ENCODE measurements at places on chromosomes 1 and 21. TPM values are rescaled to one million over a fixed set of nuclear protein-coding genes. Genes with fewer than 3 reads are reported as not detected.

GRCh38 chr1:16195518-16195905 is 16.9 kb downstream of the ARHGEF19 start:
- DNase-seq: no peak
- no peaks in the 10 kb centered on the region for H3K36me3 ChIP-seq
- H3K4me3 ChIP-seq: no peak overlapping the region
- H3K27ac ChIP-seq: no peak overlapping the region
- peaks cover 6% of the 10 kb centered on the region for H3K4me1 ChIP-seq

GRCh38 chr1:205677167-205677566 is 3.1 kb downstream of the SLC45A3 start:
- DNase-seq: no peak
- H3K4me3 ChIP-seq: peak overlapping the region; percentile 30
- H3K36me3 ChIP-seq: no peaks in the 10 kb centered on the region
- peaks cover 20% of the 10 kb centered on the region for H3K4me1 ChIP-seq

The LEFTY2 gene
- total RNA-seq: not detected

The PRR9 gene
- total RNA-seq: not detected

DNA sequence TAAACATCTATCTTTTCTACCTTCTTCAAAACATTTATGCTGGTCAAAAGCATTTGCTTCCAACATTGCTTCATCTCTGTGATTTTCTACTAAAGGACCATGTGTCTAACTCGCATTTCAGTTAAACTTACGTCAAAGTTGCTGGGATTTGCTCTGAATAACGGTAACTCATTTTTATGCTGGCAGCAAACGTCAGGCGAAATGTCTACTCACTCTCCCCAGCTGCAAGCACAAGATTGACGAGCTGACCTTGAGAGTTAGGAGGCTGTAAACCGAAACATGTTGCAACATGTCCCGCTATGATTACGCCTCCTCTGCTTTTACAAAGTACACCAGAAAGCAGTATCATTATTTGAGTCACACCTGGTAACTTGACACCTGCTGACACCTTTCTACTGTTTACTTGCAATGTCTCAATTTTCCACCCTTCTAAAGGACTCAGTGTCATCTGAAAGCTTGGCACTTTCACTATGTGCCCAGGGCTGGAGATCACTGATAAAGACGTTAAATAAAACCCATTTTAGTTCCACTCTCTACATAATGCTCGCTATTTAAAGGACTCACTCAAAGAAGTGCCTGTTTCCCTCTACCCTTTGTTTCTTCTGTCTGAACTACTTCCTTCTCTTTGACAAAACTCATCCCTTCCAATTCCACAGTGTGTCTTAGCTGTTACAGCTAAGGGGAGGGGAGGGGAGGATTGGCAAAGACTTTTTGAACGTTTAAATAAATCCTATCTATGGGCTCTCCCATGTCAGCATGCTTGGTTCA is 111.9 kb downstream of the PTPN14 start:
- no peak for DNase-seq
- H3K36me3 ChIP-seq: no peaks in the 10 kb centered on the region
- H3K4me3 ChIP-seq: peak overlapping the region; percentile 68
- H3K4me1 ChIP-seq: peaks cover 30% of the 10 kb centered on the region
- no peaks in the 10 kb centered on the region for H3K27me3 ChIP-seq
